ENCODE measurements at places on chromosomes 13 and 19.

- no peak for DNase-seq
Observed at GRCh38 chr19:16612636-16613035, 15.4 kb downstream of the MED26 start.

DNA sequence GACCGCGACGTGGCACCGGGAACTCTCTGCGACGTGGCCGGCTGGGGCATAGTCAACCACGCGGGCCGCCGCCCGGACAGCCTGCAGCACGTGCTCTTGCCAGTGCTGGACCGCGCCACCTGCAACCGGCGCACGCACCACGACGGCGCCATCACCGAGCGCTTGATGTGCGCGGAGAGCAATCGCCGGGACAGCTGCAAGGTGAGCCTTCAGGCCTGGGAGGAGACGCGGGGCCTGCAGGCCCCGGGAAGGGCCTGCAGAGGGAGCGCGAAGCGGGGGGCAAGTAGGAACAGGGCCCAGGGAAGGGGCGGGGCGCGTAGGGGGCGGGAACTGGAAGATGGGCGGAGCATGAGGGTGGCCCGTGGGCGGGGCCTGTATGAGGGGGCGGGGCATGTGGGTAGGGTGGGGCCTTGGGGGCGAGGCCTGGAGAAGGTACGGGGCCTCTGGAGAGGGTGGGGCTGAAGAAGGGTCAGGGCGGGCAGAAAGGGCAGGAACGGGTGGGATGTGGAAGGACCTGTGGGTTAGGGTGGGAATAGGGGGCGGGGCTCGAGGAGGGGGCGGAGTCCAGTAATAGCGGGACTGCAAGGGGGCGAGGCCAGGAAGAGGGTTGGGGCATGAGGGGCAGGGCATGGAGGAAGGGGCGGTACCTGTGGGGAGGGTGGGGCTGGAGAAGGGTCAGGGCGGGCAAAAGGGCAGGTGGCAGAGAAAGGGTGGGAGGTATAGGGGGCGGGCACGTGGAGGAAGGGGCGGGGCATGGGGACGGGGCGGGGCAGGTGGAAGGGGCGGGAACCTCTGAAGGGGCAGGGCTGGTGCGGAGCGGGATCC is 2.5 kb downstream of the CFD start:
- peak; percentile 61 for DNase-seq

GRCh38 chr13:98300956-98301641 is 124.0 kb upstream of the RNF113B start:
- DNase-seq, result no peak

- no peak for DNase-seq
Observed at GRCh38 chr13:23718996-23719395, 148.8 kb downstream of the TNFRSF19 start.

DNA sequence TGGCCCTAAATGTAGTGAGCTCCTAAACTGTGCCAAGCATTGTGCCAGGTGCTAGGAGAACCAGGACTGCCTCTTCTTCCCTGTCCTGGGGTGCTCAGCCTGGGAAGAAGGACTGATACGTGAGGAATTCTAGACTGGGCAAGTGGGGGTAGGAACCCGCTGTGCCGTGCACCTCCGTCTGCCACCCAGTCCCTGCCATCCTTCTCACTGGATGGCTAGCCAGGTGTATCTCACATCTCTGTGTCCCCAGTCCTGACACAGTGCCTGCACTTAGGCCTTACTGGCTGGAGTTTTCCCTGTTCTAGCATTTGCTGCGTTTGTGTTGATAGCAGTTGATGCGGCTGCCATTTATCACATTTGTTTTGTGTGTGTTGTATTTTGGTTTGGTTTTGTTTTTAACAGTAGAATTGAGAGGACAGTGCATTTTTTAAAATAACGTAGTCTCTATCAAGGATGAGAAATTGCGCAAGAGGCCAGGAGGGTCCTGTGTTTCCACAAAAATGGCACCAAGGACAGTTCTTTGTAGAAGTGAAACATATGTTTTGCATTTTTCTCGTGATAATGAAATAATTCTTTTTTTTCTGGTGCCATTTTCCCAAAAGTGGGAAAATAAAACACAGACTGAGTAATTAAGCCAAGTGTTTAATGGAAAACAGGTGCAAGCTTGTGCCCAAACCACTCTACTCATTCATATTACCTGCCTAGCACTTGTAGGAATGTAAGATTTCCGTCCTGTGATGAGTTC is 4.7 kb upstream of the GPR183 start:
- no peak for DNase-seq

DNA sequence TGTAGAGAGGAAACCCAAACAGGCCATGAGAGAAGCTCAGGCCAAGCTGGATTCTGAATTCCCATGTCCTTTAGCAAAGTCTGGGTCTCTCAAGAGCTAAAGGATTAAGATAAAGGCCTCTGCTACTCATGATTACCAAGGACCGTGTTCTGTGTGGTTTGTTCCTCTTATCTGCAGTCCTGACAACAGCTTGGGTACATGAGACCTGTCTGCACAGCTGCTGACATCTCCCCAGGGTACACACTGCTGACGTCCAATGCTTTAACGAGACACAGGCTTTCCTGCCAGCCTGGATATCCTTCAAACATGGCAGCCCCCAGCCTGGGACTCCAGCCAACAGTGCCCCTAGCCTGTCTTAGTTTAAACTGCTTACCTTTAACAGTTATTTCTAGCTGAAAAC is 211.0 kb downstream of the SLC7A1 start:
- DNase-seq, result no peak

DNA sequence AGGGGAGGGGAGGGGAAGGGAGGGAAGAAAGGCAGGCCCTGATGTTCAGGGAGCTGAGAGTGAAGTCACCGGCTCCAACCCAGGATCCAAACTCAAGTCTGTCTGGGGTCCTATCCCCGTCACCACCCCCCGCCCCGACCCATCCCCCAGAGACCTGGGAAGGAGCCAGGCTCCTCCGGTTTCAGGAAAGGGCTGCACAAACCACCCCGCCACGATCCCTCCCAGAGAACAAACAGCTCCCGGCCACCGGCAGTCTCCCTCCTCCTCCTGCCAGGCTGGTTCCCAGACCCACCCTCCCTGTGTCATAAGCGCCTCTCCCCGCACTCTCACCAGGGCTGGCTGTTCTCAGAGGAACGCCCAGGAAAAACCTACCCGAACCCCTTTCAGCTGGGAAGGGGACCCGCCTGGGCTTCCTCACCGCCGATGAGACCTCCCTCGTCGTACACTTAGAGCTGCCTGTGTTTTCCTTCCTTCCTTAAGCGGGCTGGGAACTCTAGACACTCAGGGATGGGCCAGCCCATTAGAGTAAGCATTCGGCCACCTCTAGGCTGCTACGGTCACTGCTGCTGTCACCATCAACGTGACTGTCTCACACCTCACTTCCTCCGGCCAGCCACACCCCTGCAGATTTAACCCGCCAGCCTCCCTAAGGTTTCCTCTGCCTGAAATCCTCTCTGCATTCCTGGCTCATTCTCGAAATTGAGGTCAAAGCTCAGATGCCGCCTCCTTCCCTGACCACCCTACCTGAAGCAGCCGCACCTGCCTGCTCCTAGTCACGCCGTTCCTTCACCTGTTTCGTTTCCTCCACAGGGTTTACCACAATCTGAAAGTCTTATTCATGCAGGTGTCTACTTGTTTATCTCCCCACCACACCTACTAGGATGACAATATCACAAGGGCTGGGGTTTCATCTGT is 6.3 kb upstream of the RDH13 start:
- no peak for DNase-seq

DNA sequence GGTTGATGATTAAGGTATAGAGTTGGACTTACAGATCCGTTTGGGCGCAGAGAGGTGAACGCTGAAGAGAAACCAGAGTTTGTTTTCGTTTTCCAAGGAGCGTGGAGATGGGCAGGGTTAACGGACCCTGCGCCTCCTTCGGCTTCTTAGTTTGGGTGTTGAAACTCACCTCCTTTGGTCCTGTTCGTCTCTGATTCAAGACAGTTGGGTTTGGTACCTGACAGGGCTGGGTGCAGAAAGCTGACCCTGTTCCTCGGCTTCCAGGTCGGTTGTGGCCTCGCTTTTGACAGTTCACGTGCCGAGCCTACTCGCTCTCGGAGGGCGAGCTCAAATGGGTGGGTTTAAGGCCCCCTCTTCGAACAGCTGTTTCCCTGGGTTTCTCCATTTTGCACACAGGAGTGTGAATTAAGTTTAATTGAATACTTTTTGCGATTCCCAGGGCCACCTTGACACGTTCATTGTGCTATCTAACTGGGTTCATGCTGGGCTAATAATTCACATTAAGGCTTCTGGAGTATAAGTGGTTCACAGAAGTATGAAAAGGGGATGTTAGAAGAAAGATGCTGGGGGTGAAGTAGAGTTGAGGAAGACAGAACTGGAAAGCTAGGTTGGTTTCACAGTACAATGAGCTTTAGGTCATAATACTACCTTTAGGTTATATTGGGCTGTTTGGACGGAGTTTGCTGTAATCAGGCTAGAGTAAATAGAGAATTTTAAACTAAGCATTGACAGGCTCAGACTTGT is 638 bp downstream of the USPL1 start:
- peak; percentile 3 for DNase-seq

- peak; percentile 25 for DNase-seq
Observed at GRCh38 chr19:10219678-10220077, 11.5 kb downstream of the S1PR2 start.

DNA sequence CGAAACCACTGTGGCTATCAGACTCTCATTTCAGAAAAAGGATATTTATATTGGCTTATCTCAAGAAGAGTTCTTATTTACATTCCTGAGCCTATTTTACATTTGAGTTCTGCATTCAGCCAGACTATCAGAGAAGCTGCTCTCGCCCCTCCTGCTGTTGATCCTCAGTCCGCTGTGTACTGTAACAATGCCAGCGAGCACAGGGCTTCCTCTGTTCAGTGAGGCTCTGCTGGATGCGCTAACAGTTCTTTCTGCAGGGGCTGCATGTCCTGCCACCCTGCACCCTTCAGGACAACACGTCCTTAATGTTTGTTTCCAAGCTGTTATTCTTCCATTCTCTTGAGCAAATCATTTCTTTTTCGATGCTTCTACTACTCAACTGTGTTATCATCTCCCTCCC is 463.7 kb upstream of the SGCG start:
- DNase-seq, result no peak

- peak; percentile 33 for DNase-seq
Observed at GRCh38 chr19:2239771-2240770, 3.4 kb downstream of the SF3A2 start.

DNA sequence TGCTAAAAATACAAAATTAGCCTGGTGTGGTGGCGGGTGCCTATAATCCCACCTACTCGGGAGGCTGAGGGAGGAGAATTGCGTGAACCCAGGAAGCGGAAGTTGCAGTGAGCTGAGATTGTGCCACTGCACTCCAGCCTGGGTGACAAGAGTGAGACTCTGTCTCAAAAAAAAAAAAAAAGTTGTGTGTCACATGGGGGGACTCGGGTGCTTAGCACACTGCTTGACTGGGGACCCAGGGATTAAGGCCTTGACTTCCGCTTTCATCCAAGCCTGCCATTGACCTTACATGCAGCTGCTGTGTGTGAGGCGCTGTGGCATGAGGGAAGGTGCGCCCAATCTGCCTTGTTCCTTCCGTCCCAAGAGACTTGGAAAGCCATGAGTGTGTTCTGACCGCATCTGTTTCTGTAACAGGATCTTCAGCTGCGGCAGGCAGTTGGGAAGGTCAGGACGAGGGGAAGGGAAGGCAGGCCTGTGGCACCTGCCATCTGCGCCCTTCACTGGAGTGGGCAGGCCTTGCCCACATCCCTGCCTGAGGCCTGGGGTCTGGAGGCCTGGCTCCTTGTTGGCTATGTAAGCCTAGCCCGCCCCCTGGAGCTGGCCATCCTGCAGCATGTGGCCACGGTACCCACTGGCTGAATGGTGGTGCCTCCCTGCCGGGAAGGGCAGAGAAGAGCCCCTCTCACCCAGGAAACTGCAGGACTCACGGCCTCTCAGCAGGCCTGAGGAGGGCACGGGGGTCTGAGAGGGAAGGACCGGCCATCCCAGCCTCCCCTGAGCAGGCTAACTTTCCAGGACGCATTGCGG is 23.0 kb downstream of the PPP1R37 start:
- no peak for DNase-seq

GRCh38 chr13:45064889-45065288 is 55.4 kb upstream of the GTF2F2 start:
- no peak for DNase-seq

- no peak for DNase-seq
Observed at GRCh38 chr13:75541961-75542360, 4.3 kb upstream of the COMMD6 start.

DNA sequence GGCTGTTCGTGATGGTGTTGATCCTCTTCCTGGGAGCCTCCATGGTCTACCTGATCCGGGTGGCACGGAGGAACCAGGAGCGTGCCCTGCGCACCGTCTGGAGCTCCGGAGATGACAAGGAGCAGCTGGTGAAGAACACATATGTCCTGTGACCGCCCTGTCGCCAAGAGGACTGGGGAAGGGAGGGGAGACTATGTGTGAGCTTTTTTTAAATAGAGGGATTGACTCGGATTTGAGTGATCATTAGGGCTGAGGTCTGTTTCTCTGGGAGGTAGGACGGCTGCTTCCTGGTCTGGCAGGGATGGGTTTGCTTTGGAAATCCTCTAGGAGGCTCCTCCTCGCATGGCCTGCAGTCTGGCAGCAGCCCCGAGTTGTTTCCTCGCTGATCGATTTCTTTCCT is 12.2 kb upstream of the C19orf33 start:
- DNase-seq, result no peak

- peak; percentile 16 for DNase-seq
Observed at GRCh38 chr13:72726726-72727416, 558 bp downstream of the MZT1 start.

DNA sequence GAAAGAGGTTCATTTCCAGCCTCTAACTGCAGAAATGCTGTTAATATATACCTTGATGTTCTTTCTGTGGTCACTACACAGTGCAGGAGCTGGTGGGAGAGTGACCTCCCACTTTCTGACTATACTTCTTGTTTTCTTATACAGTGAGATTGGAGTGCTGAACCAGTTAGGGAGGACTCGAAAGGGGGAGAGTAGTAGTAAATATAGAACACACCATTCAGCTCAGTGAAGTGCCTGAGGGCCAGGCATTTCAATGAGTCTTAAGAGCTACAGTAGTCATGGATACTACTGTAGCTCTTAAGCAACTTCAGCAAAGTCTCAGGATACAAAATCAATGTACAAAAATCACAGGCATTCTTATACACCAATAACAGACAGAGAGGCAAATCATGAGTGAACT is 372.9 kb downstream of the MTUS2 start:
- DNase-seq, result no peak

DNA sequence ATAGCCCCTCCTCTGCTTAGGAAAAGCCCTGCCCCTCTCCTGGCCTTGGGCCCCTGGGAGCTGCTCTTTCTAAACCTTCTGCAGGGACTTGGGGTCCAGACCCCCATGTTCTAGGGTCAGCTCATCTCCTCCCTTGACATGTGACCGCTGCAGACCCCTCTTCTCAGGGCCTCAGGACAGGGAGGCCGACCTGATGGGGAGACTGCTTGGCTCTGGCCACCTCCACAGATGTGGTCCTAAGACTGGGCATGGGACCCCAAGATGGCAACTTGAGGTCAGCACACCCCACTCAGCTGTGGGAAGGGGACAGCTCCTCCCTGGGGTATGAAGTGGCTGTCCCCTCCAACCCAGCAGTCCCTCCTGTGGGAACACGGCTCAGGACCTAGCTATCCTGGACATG is 3.9 kb upstream of the SIX5 start:
- no peak for DNase-seq

GRCh38 chr19:47411101-47411500 is 8.2 kb downstream of the MEIS3 start:
- no peak for DNase-seq

GRCh38 chr13:35787937-35788336 is 311.4 kb upstream of the MAB21L1 start:
- no peak for DNase-seq

- no peak for DNase-seq
Observed at GRCh38 chr19:8663920-8664670, 33.7 kb downstream of the NFILZ start.

Measured in T follicular helper cell (primary cell).